Activated CD8-positive, alpha-beta memory T cell treated with anti-CD3 and anti-CD28 coated beads, Interleukin-2, amount 10 ng/mL, durations not matched to agents 7 days and 5 days (primary cell): ENCODE measurements at places on chromosomes 2 and 18.

DNA sequence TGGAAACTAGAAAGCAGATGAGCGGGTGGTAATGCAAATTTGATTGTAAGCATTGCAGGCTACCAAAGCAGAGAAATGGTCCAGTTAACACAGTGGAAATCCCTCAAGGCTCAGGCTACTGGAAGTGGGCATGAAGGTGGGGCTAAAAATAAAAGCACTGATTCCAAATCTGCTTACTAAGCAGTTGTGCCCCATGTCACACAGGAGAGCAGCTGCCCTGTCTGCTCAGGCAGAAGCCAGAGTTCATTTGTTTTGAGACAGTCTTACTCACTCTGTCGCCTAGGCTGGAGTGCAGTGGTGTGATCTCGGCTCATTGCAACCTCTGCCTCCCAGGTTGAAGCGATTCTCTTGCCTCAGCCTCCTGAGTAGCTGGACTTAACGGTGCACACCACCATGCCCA lies 42.5 kb upstream of the TSPYL6 start:
- DNase-seq = no peak

DNA sequence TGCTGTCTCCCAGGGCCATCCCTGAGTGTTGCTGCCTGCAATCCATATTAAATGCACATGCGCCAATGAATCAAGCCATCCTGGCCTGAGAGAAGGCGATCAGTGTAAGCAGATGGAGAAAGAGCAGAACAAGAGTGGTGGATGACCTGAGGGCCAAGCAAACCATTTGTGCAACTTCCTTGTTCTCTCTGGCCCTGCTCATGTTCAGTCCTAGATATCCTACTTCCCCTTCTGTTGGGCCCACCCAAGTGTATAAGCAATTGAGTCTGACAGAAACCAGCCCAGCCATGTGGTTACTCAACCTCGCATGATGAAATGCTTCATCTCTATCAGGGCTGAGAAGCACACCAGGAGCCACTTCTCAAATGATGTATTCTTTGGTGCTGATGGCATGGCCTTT lies 383.1 kb upstream of the ID2 start:
- no peak for DNase-seq

DNA sequence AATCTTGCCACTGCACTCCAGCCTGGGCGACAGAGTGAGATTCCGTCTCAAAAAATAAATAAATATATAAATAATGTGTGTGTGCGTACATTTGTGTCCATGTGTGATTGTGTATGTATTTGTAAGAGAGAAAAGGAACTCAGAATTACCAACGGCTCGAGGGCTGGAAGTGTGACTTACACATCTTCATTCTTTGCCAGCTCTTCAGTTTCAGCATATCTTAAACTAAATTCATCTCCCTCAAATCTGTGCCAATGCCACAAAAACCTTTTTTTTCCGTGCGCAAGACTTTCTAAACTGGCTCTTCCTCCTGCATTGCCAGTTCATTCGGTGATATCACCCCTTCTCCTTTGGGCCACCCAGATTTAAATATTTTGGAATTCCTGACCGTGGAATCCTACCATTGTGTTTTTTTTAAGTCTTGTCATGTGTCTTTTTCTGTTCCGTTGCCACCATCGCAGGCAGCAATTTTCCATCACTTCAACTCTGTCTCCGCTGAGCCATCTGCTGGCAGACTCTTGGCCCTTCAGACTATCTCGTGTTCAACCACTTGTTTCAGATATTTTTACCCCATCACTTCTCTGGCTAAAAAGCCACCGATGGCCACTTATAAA lies 77.0 kb upstream of the ZNF532 start:
- DNase-seq = no peak

GRCh38 chr2:189379287-189379630 lies 62.0 kb upstream of the WDR75 start:
- DNase-seq = no peak

DNA sequence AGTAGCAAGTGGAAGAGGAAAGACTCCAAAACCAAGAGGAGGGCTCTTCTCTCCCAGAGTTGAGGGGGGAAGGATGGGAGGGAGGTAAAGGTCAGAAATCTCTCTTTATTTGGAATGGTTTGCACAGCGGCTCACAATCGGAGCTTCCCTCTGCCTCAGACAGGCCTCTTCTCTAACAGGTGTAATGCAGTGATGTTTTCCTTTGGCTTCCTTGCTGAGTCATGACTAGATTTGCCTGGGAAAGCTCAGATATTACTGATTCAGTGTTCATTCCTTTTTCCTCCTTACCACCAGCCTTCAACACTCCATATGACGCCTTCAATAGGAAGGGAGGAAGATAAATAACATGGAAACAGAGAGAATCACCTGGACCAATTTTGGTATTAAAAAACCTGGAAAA lies 136.6 kb downstream of the RNF152 start:
- no peak for DNase-seq

DNA sequence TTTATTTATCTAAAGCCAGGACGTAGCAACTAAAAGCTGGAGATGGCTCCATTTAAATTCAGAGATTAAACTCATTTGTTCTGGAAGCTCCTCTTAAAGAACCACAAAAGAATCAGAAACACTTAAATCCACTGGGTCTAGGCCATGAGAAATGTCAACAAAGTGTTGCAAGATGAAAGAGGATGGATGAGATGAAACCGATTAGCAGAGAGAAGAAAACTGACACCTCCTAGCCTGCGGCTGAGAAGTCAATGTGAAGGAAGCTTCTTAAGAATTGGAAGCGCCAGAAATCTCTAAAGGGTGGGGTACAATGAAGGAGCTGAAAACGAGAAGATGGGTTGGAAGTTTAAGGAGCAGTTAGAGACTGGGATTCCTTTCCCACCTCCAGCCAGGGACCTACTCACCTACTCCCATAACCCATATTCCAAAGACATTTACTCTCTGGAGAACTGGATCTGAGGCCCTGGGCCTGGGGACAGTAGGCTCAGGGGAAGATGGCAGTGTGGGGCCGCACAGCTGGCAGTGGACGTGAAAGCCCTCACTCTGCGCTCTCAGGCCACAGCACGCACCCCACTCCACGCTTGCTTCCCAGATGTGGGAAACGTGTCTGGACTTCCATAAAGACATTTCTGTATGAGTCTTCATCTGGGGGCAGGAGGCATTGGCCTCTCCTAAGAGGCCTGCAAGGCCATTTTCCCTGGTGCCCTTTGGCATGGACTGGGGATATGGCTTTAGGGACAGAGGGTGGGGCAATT lies 188.4 kb downstream of the LOXHD1 start:
- no peak for DNase-seq

GRCh38 chr2:171347591-171348032 lies 86.2 kb downstream of the METTL8 start:
- DNase-seq = no peak

DNA sequence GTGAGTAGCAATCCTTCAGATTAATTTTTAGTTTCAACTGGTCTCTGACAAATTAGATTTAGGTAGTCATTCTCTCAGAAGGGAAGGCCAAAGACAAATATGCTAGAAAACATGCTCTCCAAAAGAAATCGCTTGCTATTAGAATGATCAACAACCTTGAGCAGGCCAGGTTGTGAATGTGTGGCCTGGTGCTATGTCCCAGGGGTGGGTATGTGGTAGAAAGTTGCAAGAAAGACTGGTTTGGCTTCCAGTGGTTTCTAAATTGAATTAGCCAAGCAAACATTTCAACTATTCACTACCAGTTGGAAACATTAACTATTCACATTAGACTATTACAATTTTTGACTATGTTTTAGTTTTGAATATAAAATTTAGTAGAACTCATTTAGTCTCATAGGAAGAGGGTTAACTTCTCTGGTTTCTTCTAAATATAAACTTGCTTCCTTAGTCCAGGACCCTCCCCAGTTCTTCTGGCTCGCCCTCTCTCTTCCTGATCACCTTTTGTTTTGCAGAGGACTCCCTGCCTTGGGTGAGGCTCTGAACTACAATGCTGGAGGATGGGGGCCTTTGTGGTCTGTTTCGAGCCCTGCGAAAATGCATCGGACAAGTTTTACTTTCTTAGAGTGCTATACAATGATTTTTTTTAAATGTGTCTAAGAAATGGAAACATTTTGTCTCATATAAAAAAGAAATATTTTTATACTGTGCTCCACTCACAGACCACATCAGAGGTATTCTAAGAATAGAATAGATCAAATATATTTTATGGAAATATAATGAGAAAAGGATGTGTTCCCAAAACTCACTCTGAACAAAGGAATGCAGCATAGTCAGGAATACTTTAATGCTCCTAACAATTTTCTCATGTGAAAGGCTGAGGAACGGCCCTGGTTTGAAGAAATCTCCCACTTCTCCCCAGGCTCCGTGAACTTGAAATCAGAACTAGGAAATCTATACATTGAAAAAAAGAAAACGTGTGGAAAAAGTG lies 375.0 kb upstream of the ZEB2 start:
- no peak for DNase-seq

- DNase-seq = no peak
Observed at GRCh38 chr18:64118406-64118805, 30.5 kb downstream of the LINC00305 start.

- DNase-seq = no peak
Observed at GRCh38 chr18:58218117-58218516, 174.1 kb downstream of the NEDD4L start.

DNA sequence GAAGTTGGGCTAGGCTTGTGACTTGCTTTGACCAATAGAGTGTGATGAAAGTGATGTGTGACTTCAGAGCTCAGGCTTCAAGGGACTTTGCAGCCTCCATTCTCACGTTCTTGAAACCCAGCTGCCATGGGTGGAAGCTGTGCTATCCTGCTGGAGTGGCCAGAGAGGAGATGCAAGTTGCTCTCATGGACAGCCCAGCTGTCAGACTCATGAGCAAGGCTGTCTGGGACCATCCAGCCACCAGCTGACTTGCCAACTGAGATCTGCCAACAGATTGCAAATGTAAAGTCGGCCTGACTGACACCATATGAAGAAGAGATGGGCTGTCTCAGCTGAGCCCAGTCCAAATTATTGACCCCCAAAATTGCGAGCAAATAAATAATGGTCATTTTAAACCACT lies 226.4 kb upstream of the CXCR4 start:
- no peak for DNase-seq

DNA sequence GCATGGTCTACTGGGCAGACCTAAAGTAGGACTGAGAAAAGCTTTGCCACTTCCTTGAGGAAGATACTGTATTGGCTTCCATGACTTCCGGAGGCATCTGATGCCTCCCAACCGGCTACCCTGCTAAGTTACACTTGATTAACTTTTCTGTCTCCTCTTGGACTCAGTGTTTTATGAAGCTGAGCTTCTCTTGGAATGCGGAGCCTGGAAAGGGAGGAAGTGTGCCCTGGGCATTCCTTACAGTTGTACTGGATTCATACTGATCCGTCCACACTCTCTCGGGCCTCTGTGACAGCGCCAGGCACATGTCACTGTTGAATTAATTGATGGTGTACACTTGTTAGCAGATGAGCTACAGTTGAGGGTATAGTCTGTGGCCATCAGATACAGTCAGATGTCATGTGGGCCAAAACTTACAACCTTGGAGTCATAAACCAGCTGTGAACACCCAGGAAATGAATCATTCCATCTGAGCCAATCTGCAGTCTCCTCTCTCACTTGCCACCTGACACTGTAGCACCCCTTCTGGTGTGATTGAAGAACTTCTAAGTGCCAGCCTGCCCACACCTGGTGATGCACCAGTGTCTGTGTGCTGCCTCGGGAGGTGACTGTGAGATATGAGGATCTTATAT lies 122.5 kb downstream of the FHOD3 start:
- no peak for DNase-seq

DNA sequence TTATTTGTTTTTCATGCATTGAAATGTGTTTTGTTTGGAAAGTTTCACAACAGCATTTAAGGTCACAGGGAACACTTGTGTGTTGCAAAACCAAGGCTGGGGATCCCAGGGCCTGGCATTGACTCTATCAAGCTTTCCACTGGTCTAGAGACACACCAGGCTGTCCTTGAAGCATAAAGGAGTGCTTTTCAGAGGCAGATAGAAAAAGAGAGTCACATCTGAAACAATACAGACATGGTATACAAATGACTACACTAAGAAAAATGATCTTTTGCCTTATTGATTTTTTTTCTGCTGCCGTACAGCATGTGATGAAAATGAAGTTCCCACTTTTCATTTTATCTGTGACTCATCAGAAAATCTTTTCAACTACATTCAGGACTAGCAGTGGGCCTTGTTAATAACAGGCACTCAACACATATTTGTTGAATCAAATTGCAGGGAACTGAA lies 61.9 kb upstream of the ZCCHC2 start:
- DNase-seq = no peak

- DNase-seq = no peak
Observed at GRCh38 chr18:77148289-77148688, 15.7 kb upstream of the MBP start.

DNA sequence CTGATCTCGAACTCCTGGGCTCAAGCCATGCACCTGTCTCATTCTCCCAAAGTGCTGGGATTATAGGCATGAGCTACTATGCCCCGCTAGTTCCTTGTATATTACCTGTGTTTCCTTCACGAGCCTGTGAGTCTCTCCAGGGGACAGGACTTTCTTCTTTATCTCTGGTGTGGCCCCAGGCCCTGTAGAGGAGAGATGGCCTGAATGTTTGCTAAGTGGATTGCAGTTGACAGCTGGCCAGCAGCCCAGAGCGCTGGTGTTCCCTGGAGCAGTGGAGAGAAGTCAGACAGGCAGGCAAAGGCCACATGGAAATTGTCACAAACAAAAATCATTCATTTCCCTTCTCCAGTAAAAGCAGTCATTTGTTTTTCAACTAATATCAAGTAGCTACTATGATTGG lies 17.9 kb downstream of the LPIN1 start:
- no peak for DNase-seq

DNA sequence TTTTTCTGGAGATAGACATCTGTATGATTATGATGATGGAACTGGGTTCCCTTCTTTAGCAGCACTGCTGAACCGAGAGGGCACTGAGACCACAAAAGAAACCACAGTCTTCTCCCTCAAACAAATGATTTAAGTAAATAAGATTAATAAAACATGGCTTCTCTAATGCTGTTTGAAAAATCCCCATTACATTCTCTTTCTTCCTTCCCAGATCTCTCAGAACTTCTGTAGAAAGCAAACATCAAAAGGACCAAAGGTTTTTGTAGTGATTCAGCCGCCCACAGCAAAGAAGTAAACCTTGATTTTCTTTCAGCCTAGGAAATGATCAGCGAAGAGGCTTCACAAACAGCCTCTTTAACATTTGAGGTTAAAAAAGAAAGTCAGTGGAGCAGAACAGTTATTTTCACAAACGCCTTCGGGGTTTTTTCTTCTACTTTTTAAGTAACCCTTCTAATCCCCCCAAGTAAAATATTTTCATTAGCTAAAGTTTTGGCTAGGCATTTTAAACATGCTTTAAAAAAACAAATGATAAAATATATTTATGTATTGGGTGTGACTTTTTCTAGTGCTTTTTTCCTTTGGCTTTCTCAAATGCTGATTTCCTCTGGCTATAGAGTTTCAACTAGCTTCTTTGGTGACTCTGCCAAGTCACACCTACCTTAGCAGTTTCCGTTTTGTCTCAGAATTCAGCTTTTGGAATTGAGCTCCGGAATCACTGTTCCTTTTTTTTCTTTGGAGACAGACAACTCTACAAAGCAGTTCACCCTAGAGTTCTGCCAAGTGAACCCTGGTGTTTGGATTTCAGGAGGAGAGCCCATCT lies 89.6 kb downstream of the UPP2 start:
- DNase-seq = no peak
